Epithelial cell of esophagus (primary cell): ENCODE measurements at places on chromosomes 7 and 10.

DNA sequence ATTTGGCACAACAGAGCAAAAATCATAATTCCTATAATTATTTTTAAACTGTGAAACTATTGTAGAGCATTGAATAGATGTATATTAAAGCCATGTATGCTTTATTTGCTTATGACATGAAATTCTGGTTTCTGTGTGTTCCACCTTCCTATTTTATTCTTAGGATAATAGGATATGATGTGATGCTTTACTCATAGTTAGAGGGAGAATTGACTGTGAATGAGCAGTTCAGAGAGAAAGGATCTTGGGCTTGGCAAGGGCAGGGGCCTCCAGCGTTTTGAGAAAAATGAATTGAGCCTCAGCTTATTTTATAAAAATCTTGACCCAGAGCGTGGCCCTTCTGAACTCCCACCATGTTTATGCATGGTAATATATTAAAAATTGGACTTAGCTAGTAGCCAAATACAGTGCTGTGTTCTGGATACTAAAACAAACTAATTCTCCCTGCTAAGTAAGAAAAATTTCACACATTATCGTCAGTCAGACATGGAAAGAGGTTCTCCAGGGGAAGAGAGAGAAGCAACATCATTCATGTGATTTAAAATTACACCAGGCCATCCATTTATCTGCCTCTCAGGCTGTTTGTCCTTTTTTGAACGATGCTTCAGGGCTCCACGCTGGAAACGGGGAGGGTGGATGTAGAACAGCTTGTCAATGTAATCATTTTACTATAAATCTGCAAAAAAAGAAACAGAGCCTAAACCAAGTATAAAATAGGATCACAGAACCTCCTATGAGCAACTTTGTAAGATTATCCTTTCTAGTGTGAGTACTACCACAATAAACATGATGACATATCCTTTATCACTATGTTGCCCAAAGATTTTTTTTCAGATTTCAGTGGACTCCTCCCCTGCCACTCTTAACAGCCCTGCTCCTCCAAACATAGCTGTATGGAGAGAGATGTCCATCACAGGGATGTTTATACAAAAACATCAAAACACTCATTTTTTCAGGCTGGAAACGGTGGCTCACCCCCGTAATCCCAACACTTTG lies 258.1 kb upstream of the C7orf33 start:
- DNase-seq: no peak

GRCh38 chr10:21242915-21243314 lies 282.6 kb downstream of the SKIDA1 start:
- no peak for DNase-seq

GRCh38 chr10:69738858-69739435 lies 62.8 kb upstream of the COL13A1 start:
- no peak for DNase-seq

GRCh38 chr10:76649723-76650127 lies 987.9 kb downstream of the KCNMA1 start:
- peak; percentile 55 for DNase-seq

GRCh38 chr10:132059760-132060508 lies 5.8 kb upstream of the JAKMIP3 start:
- DNase-seq: no peak

DNA sequence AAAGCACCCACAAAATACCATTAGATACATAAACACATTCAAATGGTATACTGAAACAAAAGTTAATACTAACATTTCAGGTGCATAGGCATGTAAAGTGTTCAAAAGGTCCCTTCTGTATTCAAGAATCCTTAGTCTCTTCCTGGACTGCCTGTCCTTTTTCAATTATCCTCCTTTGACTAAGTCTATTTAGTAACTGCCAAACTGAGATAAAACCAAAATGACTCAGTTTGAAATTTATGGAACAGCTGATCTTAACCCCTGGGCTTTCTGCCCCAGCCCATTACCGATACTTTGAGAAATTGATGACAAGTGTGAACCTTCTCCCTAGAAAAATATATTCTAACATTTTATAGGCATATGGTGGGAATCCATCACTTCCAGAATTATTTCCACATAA lies 5.4 kb downstream of the EPC1 start:
- DNase-seq: no peak

DNA sequence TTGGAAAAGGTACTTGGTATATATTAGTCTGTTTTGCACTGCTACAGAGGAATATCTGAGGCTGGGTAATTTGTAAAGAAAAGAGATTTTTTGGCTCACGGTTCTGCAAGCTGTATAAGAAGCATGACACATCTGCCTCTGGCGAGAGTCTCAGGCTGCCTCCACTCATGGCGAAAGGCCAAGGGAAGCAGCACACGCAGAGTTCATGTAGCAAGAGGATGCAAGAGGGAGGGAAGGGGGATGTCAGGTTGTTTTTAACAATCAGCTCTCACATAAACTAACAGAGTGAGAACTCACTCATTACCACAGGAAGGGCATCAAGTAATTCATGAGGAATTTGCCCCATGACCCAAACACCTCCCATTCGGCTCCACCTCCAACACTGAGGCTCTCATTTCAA lies 484.8 kb upstream of the DPP6 start:
- DNase-seq: no peak

DNA sequence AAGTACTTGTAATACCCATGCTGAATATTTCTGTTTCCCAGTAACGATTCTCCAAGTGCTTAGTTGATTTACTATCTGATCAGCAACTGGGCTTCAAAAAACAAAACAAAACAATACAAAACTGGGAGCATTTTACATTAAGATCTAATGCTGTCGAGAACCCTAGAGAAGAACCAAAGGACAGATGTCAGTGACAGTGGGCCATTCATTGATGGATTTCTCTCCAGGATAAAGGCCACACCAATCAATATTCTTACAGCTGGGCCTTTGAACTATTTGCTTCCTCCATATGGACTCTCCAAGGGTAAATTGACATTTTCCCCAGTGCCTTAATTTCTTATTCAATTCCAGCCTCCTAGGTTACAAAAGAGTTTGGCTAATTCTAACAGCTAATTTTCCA lies 217.5 kb downstream of the ADAM12 start:
- DNase-seq: no peak

GRCh38 chr7:79982141-79982770 lies 152.4 kb upstream of the GNAI1 start:
- DNase-seq: peak; percentile 55

DNA sequence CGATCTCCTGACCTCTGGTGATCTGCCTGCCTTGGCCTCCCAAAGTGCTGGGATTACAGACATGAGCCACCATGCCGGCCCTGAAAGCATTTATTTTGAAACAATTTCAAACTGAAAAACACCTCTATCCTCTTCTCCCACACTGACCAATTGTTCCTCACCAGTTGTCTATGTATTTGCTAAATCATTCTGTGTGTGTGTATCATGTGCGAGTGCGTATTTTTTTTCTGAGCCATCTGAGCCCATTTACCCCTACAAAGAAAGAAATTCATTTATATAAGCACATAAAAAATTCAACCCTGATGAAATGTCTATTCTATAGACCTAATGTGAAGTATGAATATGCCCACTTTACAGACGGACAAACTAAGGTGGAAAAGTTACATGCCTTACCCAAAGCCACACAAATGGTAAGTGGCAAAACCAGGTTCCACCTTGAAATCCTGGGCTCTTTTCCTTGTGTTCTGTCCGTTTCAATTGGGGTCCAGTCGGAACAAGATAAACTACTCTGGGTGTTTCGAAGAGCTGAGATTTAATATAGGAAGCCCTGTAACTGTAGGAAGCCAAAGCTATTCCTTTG lies 46.8 kb downstream of the RBM17 start:
- DNase-seq: no peak

DNA sequence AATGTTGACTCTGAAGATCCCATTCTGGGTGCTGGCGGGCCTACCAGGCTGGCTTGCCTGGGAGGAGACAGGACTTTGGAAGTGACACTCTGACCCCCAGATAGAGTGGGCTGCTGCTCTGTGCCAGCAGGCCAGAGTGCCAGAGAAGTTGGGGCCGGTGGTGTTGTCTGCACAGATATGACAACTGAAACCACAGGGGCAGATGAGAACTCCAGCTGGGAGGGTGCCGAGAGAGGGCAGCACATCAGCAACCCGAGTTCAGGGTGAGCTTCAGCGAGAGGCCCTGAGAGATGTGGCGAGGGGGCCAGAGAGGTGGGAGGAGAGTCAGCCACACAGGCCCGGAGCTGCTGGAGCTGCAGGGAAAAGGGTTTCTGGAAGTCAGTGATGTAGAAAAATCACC lies 193.2 kb upstream of the MGMT start:
- DNase-seq: no peak

DNA sequence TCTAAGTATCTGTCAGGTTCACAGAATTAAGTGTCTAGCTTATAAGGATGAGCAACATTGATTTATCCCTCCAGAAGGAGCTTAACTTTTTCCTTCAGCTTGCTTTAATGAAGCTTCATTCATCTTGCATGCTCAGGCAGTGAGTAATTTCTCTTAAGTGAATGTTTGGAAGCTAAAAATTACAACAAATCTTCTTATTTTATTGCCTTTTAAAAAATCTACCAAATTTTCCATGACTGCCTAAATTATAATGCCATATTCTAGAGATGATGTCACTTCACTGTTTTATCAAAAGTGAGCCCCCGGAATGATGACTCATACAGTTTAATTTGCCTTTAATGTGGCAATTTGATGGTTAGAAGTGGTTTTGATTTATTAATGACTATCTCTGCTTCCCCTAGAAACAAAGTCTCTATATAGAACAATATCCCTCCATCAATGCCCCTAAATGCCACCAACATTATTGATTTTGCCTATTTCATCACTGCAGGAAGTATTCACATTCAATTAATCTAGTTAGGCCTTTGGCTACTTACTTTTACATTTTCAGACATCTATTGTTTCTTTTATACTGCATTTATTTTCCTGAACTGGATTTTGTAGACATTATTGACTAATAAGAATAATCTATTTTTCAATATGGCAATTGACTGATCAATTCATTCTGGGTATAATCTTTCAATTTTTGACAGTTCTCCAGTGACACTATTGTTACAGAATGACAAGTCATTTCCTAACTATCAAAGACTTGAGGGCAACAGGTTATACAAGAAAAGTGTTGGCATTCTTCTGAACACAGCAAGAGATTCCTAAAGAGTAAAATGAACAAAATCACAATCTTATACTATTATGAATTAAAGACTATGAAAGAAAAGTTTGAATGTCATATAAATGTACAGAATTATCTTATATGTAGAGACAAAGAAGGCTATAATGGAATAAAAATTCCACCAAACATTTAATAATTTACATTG lies 139.3 kb upstream of the ODAD2 start:
- peak; percentile 3 for DNase-seq

DNA sequence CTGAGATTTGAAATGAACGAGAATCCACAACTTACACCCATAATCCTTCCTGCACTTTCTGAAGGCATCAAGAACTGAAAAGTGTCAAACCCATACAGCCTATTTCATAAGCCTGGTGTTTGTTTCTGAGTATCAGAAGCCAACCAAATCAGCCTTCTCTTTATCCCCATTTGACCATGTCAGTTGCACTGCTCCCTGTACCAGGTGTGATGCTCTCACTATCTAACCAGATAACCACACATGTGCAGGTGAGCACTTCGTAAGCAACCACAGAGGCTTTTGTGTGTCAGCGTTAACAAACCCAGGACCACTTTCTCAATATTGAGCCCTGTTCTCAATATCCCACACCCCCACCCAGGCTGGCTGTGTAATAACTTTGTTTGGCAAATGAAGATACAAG lies 114.4 kb downstream of the DOCK4 start:
- no peak for DNase-seq

- no peak for DNase-seq
These were observed 194.1 kb downstream of the FANK1 start for GRCh38 chr10:126090443-126090842.

GRCh38 chr7:96308253-96308949 lies 13.5 kb downstream of the SLC25A13 start:
- no peak for DNase-seq

DNA sequence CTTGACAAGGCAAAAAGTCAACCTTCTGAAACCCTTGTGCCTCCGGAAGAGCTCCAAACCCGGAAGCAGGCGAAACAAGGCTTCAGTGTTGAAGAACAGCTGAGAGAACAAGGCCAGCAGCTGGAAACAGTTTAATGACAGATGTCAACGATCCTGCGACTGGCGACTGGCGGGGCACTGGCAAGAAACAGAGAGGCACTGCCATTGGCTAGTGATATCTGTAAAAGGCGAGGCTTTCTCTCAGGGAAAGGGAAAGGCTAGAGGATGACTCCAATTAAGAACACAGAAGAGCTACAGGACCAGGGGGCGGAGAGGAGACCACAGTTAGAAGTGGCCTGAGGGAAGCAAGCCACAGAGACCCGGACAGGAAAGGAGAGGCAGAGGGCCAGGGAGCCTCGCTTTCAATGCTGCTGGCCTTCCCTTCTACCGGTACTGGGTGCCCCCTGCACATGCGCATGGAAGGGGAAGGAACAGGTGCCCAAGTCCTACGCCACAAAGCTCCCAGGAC lies 19.4 kb downstream of the ITGB1 start:
- peak; percentile 39 for DNase-seq

DNA sequence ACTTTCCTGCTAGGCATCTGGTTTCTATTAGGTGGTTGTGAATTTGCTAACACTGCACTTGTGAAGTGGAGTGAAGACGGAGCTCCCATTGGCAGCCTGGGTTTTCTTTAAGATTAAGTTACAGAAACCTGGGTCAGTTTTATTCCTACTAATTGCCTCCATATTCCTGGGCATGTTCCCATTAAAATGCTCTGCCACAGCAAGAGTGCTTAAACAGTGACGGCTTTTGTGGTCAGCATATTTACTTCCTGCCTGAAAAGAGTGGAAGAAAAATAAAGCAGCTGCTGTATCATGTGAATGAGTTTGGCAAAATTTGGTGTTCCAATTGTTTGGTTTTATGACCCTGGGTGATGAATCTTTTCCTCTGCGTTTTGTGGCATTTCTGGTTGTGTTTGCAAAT lies 96.9 kb upstream of the PLXDC2 start:
- no peak for DNase-seq

DNA sequence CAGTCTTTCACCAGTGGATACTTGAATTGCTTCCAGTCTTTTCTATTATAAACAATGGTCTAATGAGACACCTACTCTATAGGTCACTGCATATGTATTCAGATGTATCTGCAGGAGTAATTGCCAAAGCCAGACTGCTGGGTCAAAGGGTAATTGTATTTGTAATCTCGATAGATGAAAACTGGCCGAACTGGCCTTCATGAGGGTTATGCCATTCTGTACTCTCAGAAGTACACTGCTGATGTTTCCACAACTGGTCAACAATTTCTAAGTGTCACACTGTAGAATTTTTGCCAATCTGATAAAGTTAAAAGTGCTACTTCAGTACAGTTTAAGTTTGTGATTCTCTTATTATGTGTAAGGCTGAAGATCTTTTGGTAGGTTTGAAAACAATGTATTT lies 64.6 kb downstream of the JAZF1 start:
- DNase-seq: no peak

GRCh38 chr7:80386686-80387085 lies 125.2 kb downstream of the GNAT3 start:
- peak; percentile 15 for DNase-seq

GRCh38 chr10:125087191-125087896 lies 73.0 kb downstream of the CTBP2 start:
- peak; percentile 91 for DNase-seq
